Caki2 (cell line): ENCODE measurements at places on chromosomes 5 and 9.
A peak's percentile ranks its signal among the peaks of the same experiment; 100 is the strongest.

- DNase-seq, result no peak
Observed at GRCh38 chr9:77587851-77588250, 60.3 kb downstream of the GNA14 start.

DNA sequence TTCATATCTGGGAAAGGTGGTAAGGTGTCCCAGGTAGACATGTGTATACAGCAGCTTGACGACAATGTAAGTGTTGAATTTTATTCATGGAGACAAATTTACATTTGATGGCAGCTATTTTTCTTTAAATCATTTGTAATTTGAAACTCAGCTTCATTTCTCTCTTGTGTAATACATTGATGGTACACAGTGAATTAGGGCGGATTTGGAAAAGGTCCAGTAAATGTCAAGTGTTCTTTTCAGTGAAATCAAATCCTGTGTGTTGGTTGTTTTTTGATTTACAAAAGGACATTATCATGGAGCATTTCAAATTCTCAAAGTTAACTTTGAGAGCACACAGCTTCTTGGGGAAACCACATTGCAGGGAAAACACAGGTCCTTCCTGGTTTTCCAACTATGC, 30.0 kb upstream of the PCSK1 start:
- DNase-seq, result no peak

DNA sequence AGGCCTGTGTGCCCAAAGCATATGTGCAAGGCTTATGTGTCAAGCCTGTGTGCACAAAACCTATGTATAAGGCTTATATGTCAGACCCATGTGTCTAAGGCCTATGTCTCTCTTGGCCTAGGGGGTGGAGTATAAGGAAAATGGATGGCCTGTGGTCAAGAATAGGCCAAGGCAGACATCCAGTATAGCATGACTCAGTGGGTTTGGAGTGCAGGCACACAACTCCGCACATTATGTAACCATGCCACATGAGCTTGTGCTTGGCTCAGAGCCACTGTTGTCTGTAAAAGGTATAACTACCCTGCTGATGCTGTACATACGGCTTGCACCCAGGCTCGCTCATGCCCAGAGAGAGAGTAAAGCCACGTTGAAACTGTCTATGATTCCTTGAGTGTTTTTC, 626.4 kb upstream of the NUDT12 start:
- DNase-seq, result no peak

DNA sequence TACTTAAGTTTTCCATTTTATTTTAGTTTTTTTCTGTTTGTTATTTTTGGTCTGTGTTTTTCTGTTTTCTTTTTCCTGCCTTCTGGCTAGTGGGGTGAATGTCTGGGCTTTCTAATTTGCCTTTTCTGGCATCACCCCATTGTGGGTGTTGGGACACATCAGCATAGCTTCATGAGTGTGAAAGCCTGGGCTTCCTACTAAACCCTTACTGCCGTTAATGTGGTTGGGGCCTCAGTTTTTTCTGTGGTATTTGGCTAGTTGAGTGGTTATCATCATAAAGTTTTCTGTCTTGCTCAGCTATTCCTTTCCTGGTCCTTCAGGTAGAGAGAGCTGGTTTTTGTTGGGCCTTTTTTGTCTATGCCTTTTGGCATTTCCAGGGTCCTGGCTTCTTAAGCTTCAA, 21.4 kb downstream of the C5orf47 start:
- no peak for DNase-seq

DNA sequence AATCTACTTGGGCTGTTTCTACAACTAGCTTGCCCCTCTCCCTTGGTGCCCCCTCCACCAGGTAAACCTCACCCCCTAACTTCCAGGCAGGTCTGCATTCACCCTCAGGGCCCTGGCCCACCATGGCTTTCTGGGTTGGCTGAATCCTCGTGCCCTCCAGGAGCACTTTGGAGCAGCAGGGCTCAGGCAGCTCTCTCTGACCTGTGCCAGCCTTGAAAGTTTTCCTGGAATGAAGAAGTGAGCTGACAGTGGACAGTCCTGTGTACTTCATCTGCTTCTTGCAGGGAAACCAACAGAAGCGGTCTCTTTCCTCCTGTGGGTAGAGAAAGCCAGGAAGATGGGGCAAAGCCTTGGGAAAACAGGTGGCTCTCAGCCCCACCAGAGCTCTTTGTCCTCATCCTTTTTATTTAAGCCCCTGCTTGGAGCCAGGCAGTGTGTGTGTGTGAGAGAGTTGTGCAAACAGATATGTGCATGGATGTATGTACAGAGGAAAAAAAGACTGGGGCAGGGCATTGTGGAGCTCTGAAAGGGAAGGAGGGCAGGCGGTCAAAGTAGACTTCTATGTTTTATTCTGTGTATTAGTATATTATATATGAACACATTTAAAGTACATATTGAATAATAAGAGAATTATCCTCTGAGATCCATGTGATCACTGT, 62.3 kb upstream of the SPRY4 start:
- DNase-seq, result no peak

DNA sequence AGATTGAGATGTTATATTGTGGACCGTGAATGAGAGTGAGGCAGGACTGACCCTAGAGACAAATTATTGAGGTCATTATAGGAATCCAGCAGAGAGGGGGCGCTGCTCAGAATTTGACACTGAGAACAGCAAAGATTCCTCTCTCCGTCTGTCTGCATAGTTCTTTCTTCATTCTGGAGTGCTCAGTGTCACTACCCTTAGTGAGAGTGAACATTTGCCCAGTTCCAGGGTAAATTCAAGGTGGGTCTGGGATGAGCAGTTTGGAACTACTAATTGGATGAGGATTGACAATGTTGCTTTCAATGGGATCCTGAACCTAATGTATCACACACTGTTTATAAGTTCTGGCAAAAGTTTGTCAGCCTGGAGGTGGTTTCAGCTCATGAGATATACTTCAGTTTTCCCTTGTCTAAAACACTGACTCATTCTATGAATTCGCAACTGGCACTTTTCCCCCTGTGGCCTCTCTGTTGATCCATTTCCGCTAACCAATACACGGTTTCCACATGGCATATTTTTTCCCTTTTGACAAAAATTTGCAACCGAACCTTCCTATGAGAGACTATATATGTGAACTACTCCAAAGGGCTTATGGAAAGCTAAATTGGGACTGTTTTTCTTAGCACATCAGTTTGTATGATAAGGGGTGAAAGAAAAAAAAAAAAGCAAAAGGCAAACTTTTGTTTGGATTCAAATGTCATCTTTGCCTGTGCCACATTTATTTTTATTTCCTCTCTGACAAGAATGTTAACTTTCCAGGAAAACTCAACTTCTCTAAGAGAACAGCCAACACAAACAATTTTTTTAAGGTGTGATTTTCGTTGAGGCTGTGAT, 1240.7 kb upstream of the WWC1 start:
- no peak for DNase-seq

- peak; percentile 39 for DNase-seq
Observed at GRCh38 chr5:151772029-151772845, 483 bp downstream of the G3BP1 start.

DNA sequence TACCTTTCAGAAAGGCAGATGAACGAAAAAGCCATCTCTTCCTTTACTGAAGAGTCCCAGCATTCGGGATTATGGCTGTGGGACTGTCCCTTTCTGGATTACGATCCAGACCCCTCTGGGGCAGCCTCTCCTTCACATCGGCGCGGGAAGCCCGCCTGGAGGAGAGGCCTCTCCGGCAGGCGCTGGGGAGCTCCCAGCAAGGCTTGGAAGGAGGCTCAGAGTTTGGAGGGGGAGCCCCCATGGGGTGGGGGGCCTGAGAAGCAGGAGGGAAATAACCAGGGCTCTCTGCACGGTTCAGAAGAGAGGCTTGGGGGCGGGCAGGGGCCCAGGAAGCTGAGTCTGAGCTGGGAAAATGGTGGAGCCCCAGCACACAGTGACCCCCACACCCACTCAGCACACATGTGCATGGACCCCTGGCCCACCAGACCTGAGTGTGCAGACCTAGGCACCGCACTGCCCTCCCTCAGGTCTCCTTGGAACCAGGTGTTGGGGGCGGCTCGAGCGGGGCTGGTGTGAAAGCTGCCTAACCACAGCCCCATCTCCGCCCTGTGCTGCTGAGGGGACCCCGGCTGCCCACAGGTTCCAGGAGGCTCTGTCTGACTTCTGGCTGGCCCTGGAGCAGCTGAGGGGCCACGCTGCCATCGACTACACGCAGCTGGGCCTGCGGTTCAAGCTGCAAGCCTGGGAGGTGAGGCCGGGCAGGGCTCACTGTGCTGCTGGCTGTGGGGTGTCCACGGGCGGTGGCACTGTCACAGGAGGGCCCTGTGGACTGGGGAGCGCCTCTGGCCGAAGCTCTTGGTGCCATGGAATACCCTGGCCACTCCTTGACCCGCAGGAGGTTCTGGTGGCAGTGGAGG, 4.5 kb downstream of the NOXA1 start:
- DNase-seq, result no peak

GRCh38 chr5:180815293-180815917, 12.8 kb upstream of the MGAT1 start:
- DNase-seq, result no peak

DNA sequence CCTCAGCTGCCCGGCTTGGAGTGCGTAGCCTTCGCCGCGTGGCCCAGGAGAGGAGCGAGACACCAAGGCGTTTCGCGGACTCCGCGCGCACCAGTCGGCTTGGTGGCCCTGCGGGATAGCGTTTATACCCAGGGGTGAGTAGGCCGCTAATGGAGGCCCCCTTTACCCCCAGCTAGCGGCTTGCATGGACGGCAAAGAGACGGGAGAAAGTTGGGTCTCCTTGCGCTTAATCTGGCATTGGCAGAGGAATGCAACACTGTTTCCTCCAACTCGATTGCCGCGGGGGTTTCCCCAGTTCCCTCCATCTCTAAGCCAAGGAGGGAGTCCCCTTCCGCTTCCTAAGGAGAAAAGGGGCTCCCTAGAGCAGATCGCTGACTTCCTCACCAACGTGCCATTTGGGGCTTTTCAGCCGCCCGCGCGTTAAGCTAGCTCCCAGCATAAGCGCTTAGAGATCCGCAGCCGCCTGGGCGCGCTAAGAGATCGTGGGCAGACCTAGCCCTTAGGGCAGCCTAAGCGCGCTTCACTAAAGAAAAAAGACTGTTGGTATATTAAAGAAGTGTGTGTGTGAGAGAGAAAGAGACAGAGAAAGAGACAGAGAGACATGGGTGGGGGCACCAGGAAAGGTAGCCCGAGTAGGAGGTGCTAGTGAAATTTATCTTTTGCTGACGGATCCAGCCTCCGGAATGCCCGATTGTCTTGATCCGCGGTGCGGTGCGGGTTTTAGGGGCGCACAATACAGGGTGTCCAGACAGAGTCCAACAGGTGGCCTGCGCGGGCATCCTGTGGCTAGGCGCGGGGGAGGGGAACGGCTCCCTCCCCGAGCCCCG, 597.9 kb upstream of the SGCD start:
- no peak for DNase-seq
